Cardiac septum (tissue), 1 donor: ENCODE measurements at places on chromosomes 4 and X. TPM values are rescaled to one million over a fixed set of nuclear protein-coding genes. Genes with fewer than 3 reads are reported as not detected.

HELT gene
- total RNA-seq = not detected

EBP gene
- 38.6 TPM for total RNA-seq

CFI gene
- 10.8 TPM for total RNA-seq

WNK3 gene
- total RNA-seq = 0.65 TPM

KLHL4 gene
- 2.0 TPM for total RNA-seq

SHOX gene
- 0.11 TPM for total RNA-seq

GAGE12J gene
- total RNA-seq = not detected

STARD8 gene
- 6.5 TPM for total RNA-seq

DNA sequence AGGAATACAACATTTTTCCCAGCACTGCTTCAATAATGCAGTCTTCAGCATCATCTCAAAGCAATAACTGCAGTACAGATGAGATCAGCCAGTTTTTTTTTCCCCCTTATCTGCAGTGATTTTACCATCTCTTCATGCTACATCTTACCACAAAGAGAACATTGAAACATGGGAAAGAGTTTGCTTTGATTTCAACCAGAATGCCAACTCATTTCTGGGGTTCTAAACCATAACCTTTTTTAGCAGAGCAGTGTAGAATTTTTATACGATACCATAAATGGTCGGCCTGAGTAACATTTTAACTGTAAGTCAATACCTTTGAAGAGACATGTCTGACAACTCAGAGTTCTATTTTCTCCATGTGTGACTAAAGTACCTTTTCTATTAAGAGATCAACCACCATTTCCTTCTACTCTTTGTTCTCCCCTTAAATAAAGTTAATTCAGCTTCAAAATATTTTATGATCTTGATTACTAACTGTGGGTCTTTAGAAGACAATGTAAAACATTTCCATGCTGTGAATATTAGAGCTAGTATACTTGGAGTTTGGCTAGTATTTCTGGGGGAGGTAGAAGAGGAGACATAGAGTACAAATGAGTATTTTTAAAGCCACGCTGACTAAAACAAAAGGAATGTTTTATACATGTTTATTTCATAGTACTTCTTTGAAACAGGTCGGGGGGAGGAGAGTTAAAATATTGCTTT is 69.1 kb downstream of the TET2 start:
- DNase-seq = no peak

GRCh38 chr4:31655328-31655727 is 935.2 kb downstream of the PCDH7 start:
- DNase-seq = no peak

DNA sequence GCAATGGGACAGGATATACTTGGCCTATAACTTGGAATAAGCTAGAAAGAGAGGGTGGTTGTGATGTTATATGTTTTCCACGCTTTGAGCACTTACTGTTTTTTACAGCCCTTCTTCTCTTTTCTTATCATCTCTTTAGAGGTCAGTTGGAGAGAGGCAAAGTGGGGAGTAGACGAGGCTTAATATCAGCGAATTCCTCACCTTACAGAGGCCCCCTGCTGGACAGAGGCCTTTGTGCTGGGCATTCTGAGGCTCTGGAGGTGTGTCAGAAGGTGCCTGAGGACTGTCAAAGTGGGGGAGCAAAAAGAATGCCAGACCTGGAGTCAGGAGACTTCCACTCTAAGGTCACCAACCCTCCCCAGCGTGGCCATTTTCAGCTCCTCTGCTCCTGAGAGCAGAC is 42.5 kb downstream of the MAMLD1 start:
- DNase-seq = no peak

DNA sequence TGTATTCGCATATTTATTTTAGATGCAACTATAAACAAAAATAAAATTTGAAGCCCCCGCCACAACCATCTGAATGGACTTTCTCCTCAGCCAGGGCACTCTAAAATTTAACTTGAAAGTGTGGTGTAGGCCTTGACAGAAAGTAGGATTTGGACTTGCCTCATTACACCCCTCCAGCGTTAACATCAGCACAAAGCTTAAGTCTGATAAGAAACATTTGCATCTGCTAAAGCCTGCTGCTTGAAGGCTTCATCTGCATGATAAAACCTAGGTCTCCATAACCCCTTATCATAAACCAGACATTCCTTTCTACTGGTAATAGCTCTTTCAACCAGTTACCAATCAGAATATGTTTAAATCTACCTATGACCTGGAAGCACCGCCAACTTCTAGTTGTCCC is 1046.5 kb downstream of the FAT4 start:
- no peak for DNase-seq

DNA sequence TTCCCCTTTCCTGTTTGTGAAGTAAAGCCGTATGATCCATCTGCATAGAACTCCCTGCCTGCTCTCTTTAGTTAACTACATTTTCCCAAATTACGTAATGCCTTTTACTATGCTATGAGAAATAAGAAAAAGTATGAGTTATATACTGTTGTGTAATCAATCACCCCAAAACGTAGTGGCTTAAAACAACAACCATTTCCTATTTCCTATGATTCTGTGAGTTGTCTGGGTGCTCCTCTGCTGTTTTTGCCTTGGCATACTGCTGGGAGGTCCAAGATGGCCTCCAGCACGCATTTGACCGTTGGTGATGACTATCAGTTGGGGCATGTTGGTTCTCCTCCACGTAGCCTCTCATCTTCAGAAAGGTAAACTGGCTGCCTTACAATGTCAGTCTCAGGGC is 39.8 kb downstream of the BBS12 start:
- no peak for DNase-seq

- no peak for DNase-seq
These were observed 66.3 kb downstream of the DCUN1D4 start for GRCh38 chr4:51909236-51909703.

GRCh38 chr4:185071236-185071811 is 53.0 kb downstream of the HELT start:
- DNase-seq = no peak

DNA sequence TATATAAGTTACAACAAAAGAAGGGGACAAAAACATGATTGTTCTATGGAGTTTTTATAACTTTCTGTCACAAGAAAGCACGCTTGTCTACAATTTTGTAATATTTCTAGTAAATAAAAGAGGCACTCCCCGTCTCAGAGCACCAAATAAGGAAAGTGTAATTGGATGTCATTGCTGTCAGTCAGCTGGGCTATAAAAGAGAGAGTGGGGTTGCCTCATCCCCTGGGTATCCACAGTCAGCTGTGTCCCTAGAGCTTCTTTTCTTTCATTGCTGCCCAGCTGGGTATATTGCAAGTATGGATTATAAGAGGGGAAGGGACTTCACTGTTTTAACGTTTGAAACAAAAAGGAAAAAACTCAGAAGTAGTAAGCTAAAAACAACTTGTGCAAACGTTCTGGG is 61.3 kb downstream of the NPNT start:
- no peak for DNase-seq

DNA sequence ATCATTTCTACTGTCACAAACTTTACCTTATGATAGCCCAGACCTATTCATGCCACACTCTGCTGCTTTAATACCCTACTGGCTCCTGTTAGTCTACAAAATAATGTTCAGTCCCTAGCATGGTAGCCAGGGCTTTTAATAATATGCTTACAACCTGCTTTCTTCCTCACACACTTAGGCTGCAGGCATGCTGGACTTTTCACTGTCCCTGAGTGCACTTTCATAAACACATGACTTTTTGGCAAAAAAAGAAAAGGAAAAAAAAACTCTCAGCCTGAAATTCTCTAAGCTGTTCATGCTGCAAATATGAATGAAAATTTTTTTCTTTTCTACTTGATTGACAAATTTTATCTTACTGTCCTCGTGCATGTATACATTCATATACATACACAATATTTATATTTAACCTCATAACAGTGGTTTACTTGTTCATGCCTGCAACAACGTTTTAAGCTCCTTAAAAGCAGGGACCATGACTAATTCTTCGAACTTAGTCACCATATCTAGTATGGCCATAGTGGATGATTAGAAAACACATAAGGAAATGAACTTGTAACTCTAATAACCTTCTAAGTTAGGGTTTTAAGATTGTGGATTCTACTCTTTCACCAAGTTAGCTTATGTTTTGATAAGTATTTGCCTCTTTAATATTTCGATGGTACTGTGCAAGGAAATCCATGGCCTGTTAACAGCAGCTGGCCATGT is 229.5 kb downstream of the SPCS3 start:
- no peak for DNase-seq
